ENCODE measurements at places on chromosomes 1 and 21. TPM values are rescaled to one million over a fixed set of nuclear protein-coding genes. Genes with fewer than 3 reads are reported as not detected.

Gene FCER1G
- total RNA-seq = 31.8 TPM

Gene RABIF
- total RNA-seq = 15.1 TPM

Gene VHLL
- not detected for total RNA-seq

Gene TAS1R2
- total RNA-seq = not detected

Gene TMEM82
- not detected for total RNA-seq

Gene CFHR5
- not detected for total RNA-seq

Gene A3GALT2
- total RNA-seq = not detected

Gene ADORA1
- not detected for total RNA-seq

Gene HAO2
- not detected for total RNA-seq

Gene KCNK2
- not detected for total RNA-seq

Gene IL22RA1
- not detected for total RNA-seq

Gene PGBD5
- total RNA-seq = not detected

Gene ACTL8
- total RNA-seq = not detected

Gene CDC20
- 0.77 TPM for total RNA-seq

Gene CYP4B1
- not detected for total RNA-seq

Gene TMPRSS2
- not detected for total RNA-seq

Gene CCDC185
- not detected for total RNA-seq

Gene HCRTR1
- total RNA-seq = not detected

Gene ARHGEF16
- total RNA-seq = not detected

Gene PADI2
- total RNA-seq = not detected

Gene LIN28A
- not detected for total RNA-seq

Gene FGGY
- total RNA-seq = 9.6 TPM

Gene IL10
- not detected for total RNA-seq

Gene ADGRL2
- total RNA-seq = not detected

Gene INKA2
- total RNA-seq = 0.77 TPM

Gene ZNF683
- total RNA-seq = 2.4 TPM

Gene LCE3E
- total RNA-seq = not detected

Gene AK5
- total RNA-seq = 41.5 TPM

Gene CLIC6
- 0.44 TPM for total RNA-seq

Gene GJA8
- not detected for total RNA-seq

Gene CTSS
- total RNA-seq = 72.5 TPM

Gene SLC5A3
- total RNA-seq = 31.9 TPM

Gene PCSK9
- total RNA-seq = not detected

Gene C1orf210
- not detected for total RNA-seq

Gene IL12RB2
- total RNA-seq = not detected

Gene DISP3
- 0.96 TPM for total RNA-seq

Gene VTCN1
- total RNA-seq = not detected

Gene SH2D2A
- total RNA-seq = 24.7 TPM

Gene S100A12
- total RNA-seq = not detected

Gene SPRR1B
- not detected for total RNA-seq

Gene SLAMF9
- not detected for total RNA-seq

Gene SYCP1
- not detected for total RNA-seq

Gene ST7L
- 22.6 TPM for total RNA-seq

Gene OR2L8
- not detected for total RNA-seq

Gene PADI3
- total RNA-seq = not detected

Gene KLHDC9
- 0.60 TPM for total RNA-seq

Gene VANGL2
- 0.14 TPM for total RNA-seq

Gene C1orf50
- 25.1 TPM for total RNA-seq

Gene SH2D5
- not detected for total RNA-seq

Gene CFHR2
- total RNA-seq = not detected

Gene SAMD13
- total RNA-seq = 1.2 TPM

Gene RBP7
- not detected for total RNA-seq

Gene DEPDC1
- total RNA-seq = not detected

Gene RAB4A
- 50.4 TPM for total RNA-seq

Gene APCS
- total RNA-seq = not detected

Gene CFHR3
- total RNA-seq = not detected

Gene OR2T1
- not detected for total RNA-seq

Gene SERPINC1
- 0.44 TPM for total RNA-seq

Gene TMEM54
- total RNA-seq = not detected

Measured in naive thymus-derived CD8-positive, alpha-beta T cell (primary cell).